Activated CD8-positive, alpha-beta memory T cell treated with anti-CD3 and anti-CD28 coated beads for 48 hours (primary cell): ENCODE measurements at places on chromosomes 7 and 10.
A peak's percentile ranks its signal among the peaks of the same experiment; 100 is the strongest.

DNA sequence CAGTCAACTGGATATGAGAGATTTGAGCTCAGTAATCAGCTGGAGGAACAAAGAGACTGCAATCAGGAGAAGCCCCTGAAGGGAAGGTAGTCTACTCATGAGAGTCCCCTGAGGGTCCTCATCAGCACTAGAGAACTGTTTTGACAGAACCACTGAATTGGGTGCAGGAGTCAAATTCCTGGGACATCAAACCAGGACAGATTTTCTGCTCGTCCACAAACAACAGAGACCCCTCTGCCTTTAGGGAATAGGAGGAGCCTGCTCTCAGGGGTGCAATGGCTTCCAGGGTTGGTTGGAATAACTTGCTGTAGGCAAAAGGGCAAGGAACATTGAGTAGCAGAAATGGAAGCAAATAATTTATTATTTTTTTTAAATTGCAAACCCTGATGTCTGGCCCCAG, 21.9 kb upstream of the NEUROD6 start:
- no peak for DNase-seq

DNA sequence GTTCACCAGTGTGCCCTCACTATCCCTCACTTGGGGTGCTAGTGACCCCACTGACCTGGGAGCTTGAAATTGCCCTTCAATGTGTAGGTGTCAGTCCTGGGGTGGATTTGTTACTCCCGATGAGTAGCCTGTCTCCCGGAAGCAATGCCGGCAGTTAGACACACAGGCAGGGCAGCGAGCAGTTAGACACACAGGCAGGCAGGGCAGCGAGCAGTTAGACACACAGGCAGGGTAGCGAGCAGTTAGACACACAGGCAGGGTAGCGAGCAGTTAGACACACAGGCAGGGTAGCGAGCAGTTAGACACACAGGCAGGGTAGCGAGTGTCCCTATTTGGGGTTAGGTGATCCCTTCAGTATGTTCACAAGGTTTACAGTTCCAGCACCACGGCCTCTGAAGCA, 44.0 kb downstream of the VWA2 start:
- DNase-seq: no peak

- no peak for DNase-seq
Observed at GRCh38 chr7:34067005-34067778, 161.9 kb downstream of the BMPER start.

DNA sequence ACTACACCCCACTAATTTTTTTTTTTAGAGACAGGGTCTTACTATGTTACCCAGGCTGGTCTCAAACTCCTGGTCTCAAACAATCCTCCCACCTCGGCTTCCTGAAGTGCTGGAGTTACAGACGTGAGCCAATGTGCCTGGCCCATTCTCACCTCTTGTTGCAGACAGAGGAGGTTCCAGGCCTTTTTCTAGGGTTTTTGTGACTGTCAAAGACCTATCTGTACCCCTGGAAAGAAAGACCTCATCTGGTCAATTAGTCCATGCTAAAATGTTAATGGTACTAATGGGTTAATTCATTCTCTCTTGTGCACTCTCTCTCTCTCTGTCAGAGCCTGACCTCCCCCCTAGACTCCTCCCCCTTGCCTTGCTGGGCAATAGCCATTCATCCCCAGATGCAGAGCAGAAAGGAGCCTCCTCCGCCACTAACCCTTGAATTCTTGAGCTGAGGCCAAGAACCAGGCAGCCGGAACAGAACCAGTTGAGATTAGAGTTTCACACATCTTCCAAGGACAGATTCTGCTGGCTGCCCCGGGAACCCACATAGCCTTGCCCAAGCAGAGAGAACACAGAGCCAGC, 209.7 kb downstream of the SKIDA1 start:
- DNase-seq: no peak

DNA sequence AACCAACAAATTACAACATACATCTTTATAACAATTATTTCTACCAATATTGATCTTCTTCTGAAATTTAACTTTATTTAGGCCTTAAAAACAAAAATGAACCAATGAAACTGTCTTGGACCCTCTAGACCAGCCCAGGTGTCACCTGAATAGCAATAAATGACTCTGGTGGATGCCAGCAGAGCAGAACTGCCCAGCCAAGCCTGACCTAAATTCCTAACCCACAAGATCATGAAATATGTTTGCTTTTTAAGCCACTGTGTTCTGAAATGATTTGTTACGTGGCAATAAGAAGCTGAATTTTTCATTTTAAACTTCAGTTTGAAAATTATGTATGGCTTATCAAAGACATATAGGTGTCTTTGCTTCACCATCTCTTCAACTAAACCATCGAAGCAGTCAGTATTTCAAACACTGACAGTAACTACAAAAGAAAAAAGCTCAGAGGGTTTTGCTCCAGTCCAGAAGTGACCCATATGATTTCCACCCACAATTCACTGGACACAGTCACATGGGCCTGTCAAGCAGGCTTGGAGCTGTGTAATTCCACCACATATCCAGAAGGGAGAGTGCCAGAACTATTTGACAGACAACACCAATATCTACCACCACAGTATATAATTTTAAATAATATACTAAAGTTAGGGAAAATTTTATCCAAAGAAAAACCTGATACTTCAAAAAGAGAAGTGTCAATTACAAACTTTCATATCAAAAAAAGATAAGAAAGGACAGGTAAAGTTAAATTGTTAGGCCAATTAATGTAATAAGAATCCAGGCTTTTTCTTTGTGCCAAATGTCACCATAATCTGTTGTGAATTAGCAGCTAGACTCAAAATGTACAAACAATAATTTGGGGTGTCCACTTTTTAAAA, 94.5 kb downstream of the KMT2C start:
- DNase-seq: no peak

DNA sequence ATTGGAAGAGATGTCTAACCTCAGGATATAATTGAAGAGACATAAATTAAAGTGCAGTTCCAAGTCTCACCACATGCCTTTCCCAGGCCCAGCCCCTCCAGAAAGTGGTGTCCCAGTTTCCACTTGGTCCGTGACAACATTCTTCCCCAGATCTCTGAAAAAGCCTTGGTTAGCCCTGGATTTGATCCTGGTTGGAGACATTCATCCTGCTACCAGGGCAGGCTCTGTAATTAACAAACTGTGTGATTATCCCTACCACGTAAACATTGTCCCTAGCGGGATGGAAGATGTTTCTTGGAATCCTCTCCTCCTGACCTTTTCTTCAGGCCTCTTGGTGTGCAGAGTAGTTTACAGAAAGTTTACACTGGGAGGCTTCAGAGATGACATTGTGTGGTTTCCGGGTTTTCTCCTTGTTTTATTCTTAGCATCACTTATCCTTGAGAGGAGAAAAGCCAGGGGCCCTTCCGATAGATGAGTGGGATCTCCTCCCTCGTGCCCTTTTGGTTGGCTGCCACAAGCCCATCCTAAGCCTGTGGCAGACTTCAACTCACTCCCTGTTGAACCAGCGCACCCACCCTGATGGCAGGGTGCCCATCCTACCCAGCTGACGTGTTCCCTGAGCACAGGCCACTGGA, 83.8 kb downstream of the COL13A1 start:
- no peak for DNase-seq

- no peak for DNase-seq
Observed at GRCh38 chr7:137930581-137930980, 71.3 kb downstream of the CREB3L2 start.

GRCh38 chr7:84629216-84629615, 434.6 kb upstream of the SEMA3A start:
- DNase-seq: no peak

DNA sequence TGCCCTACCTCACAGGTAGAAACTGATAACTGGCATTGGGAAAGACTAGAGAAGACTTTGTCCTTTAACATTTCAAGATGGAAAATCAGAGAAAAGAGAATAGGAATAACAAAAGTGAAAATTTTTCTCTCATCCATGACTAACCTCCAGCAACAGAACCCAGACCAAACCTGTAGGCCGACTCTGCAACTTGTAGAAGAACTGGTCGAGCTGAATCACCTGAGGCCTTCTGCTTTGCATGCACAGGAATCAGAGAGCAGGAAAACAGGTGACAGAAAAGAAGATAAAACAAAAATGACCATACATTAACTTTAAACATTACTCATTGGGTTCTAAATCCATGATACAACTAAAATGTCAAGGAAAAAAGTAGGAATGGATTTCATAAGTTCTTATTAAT, 137.1 kb downstream of the SLC25A13 start:
- no peak for DNase-seq

GRCh38 chr7:69609541-69610373, 11.5 kb downstream of the AUTS2 start:
- DNase-seq: no peak

- no peak for DNase-seq
Observed at GRCh38 chr10:89923661-89924060, 222.3 kb downstream of the KIF20B start.

DNA sequence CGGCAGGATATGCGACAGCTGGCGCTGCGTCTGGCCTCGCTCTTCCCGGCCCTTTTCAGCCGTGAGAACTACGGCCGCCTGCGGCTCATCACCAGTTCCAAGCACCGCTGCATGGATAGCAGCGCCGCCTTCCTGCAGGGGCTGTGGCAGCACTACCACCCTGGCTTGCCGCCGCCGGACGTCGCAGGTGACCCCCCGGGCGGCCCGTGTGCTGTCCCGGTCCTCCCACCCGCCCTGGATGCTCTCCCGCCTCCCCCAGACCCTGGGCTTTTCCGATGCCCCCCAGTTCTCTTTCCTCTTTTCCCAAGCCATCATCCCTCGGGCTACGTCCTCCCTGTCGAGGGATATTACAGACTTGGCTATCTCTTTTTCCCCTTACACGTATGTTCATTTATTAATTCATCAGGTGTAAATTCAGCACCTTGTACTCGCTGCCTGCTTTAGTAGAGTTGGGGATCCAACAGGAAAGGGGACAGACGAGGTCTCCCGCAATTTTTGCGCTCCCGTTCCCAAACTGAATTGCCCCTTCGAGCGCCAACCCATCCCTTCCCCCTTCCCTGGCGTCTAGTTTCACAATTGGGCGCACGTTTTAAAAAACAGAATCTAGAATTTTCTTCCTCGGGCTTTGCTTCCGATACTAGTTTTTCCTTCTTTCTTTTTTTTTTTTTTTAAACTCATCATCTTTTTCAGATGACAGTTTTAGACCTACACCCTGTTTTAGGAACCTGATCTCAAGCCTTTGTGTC, 846 bp downstream of the MINPP1 start:
- DNase-seq: peak; percentile 16

DNA sequence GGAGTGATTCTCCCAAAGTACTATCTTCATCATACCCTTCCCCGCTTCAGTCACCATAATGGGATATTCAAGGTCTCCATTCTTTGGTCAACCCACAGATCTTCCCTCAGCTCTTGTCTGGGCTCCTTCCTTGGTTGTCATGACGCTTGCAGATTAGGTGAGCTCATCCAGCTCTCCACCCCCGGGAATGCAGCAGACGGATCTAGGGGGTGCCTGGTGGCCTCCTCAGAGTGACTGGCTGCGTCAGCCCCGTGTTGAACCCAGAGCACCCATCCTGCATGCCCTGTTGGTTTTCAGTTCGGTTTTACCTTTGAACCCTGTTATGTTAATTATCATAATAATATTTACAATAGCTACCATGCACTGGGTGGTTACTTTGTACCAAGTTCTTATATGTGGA, 6.4 kb downstream of the NEURL1 start:
- no peak for DNase-seq
